ENCODE measurements at places on chromosomes 3 and 15.
A peak's percentile ranks its signal among the peaks of the same experiment; 100 is the strongest.

DNA sequence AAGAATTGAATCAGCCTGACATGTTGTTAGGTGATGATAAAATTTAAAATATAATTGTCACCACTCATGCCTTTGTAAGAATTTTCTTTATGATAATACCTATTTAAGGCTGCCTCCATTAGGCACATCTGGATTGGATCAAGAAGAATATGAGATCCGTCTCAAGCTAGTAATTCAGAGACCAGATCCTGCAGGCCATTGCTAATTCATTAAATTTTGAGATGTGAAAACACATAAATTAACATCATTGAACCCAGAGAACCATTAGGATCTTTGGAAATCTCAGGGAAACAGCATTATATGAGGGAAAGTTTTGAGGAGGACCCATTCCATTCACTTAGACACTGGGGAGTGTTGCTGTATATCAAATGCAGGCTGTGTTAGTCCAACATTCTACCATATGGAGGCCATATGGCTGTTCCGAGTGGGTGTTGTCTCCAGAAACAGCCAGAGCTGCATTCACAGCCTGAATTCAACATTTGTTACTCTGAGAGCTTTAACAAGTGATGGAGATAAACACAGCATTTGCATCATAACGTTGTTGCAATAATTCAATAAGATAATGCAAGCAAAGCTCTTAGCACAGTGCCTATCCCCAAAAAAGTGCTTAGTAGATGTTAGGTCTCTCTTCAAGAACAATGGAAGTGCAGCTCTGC lies 67.4 kb downstream of the DTWD1 start:
- DNase-seq = no peak

DNA sequence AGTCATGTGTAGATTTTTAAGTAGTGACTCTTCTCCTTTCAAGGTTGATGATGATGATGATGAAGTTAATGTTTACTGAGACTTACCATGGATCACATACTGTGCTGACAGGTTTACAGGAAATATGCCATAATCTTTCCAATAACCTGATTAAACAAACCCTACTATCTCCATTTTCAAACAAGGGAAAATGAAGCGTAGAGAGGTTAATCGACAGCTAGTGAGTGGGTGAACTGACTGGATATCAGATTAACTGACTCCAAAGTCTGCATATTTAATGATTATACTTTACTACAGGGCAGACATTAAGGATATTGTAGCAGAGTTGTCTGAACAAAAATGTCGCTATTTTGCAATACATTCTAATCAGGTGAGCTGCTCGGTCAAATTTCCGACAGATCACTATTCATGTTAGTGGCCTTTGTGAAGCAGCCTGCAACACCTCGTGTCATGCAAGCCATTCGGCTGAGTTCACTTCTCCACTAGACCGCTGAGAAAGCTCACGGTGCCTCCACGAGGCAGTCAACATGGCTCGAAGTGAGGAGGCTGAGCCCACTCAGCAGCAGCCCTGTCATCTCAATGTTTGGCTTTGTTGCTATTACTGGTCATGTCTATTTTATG lies 264.2 kb downstream of the NFKBIZ start:
- no peak for DNase-seq

DNA sequence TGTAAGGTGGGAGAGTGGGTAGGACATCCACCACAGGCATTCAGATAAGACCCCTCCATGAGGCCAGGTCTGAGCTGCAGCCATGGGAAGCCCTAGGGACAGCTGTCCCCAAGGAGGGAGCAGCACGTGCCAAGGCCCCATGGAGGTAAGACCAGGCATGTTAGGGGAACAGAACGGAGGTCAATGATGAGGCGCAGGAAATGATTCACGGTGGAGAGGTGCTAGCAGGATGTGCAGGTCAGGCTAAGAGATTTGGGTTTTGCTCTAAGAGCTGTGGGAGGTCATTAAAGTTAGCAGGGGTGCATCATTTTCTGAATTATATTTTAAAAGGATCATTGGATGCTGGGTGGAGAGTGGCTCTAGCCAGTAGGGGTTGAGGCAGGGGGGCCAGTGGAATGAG lies 66.4 kb upstream of the SNRPA1 start:
- DNase-seq = no peak

DNA sequence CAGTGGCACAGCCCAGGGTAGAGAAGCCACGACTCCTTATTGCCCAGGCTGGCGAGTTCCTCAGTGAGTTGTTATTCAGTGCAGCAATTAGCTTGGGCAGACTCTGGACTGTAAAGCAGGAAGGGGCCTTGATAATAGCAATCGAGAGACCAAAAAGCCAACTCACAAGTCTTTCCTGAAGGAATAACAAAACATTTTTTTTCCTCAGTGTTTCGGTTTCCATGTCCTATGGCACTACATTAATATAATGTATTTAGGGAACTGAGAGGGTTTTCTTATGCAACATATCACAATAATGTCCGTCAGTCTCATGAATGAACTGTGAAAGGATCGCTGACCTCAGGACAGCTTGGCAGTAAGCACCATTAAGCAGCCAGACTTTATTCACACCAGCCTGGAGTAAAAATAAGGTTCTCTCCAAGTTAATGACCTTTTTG lies 248.9 kb upstream of the TBL1XR1 start:
- DNase-seq = no peak

DNA sequence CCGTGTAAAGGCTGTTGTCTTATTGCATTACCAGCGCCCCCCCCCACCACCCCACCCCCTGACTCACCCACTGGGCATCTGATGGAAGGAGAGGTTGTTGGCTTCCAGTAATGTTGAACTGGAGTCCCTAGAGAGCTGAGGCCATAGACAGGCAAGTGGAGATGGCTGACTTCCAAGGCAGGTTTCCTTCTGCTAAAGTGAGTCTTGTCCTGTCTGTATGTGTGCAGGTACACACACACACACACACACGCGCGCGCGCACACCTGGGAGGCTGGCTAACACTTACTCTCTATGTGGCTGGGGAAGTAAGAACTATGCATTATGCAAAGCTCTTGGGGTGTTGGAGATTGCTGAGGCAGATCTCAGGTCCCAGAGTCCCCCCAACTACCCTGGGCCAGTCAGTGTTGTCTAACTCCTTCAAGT lies 1.6 kb upstream of the KY start:
- DNase-seq = no peak

DNA sequence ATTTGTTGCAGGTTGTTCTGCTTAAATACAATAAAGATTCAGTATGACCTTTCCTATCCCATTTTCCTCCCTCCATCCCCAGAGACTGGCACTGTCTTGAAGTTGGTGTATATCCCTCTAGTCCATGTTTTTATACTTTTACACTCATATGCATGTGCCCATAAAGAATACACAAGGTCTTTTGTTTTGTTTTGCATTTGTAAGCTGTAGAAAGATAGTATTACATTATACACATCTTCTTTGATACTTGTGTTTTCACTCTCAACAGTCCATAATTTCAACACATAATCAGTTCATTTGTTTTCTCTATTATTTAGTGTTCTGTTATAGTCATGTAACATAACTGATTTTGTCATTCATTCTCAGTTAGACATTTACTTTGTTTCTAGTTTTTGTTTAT lies 88.7 kb upstream of the AADACL2 start:
- DNase-seq = no peak

- no peak for DNase-seq
These were observed 8.8 kb downstream of the SNTN start for GRCh38 chr3:63661242-63661641.

DNA sequence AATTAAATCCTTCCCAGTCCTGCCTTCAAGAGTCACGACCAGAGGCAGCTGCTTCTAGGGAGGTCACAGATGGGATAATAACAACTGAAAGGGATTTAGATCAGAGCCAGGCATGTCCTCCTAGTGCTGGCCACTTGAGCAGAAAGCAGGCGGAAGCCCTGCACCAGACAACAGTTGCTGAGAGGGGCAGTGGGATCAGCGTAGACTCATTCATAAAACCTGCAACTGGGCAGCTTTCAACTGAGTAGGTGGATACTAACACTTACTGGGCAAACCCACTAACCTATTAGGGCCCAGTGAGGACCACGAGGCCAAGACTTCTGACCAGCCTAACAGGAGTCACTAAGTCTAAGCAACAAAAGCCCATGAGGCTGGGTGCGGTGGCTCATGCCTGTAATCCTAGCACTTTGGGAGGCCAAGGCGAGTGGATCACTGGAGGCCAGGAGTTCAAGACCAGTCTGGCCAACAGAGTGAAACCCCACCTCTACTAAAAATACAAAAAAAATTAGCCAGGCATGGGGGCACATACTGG lies 67.0 kb downstream of the DAPK2 start:
- DNase-seq = no peak

DNA sequence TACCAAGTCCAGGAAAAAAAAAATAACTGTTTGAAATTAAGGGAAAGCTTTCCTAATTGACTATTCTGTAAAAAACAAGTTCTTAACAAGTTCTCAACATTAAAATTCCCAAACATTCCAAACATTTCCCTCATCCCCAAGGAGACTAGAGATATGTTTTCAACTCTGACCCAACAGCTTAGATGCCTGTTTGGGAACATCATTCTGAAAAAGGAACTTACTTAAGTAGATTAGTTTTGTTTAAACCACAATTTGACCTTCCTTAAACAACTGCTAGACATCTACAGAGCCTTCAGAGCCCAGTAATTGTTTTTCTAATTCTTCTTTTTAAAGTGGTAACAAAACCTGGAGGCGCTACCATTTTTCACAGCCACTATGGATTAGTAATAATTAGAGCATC lies 12.8 kb downstream of the UBR1 start:
- no peak for DNase-seq

- no peak for DNase-seq
These were observed 596.6 kb upstream of the AGTR1 start for GRCh38 chr3:148101061-148101460.

GRCh38 chr15:67548862-67549651 lies 6.6 kb downstream of the MAP2K5 start:
- peak; percentile 55 for DNase-seq

GRCh38 chr15:43214169-43214568 lies 6.6 kb downstream of the EPB42 start:
- DNase-seq = no peak

DNA sequence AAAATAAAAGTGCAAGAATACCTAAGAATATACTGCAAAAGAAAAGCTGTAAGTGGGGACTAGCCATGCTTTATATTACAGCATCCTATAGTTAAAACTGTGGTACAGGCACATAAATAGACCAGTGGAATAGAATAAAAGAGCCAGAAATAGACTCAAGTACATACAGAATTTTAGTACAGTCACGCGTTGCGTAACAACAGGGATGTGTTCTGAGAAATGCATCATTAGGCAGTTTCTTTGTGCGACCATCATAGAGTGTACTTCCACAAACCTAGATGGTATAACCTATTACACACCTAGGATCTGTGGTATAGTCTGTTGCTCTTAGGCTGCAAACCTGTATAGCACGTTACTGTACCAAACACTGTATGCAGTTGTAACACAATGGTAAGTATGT lies 61.8 kb downstream of the PCCB start:
- DNase-seq = no peak

DNA sequence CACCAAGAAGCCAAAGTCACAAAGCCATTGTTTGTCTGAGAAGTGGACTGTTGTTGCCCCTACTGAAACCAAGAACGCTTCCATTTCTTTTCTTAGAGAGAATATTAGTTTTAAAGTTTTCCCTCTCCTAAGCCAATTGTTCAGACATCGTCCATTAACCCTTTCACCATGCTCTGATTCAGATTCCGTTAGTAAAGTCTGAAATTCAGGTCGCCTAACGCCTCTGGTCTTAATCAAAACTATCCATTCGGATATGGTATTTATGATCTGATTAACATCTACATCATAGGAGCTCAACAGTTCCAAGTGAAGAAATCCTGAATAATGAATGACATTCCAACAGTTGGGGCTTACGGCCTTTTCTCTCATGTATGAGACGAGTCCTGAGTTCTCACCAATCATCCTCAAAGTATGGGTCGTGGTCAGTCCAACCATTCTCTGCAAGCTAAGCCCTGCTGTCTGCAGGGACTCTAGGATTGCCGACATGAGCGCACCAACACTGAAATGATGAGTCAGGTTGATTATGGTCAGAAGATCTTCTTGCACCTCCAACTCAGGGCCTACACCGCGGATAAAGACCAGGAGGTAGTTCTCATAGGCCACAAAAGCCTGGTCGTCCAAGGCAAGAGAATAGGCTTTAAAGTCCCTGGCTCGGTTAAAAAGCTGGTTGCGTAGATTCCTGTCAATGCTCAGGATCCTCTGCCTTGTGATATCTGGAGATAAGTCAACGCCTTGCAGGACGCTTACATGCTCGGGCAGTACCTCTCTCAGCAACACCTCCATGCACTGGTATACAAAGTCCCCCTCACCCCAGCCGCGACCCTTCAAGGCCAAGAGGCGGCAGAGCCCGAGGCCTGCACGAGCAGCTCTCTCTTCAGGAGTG lies 767 bp downstream of the EPM2AIP1 start:
- DNase-seq = no peak

DNA sequence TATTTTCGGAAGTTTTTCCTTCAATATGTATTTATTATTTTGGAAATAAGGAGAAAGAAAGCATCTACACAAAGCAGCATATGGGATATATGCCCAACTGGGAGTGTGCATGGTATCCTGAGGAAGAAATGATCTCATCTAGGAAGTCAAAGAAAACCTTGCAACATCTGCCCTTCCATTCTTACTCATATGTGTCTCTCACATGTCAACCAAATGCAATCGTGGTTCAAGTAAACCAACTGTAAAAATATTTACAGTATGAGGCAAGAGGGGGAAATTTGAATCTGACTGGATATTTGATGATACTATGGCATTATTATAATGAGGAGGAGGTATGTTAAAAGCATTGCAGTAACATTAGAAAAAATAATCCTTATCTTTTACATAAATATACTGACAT lies 3.2 kb upstream of the SCG3 start:
- no peak for DNase-seq

- DNase-seq = no peak
These were observed 6.8 kb upstream of the SHQ1 start for GRCh38 chr3:72855001-72855400.

- no peak for DNase-seq
These were observed 159.4 kb upstream of the FEZF2 start for GRCh38 chr3:62532796-62533195.

GRCh38 chr15:78035321-78035751 lies 42.2 kb downstream of the TBC1D2B start:
- DNase-seq = no peak

- no peak for DNase-seq
These were observed 86.9 kb downstream of the TBL1XR1 start for GRCh38 chr3:177110386-177110785.

- no peak for DNase-seq
These were observed 8.1 kb upstream of the SPG21 start for GRCh38 chr15:64997745-64998375.

GRCh38 chr3:152853196-152853595 lies 18.3 kb downstream of the P2RY1 start:
- no peak for DNase-seq

GRCh38 chr15:92606126-92606835 lies 49.3 kb downstream of the FAM174B start:
- DNase-seq = no peak

All from amygdala (tissue), 56 donors.